ENCODE measurements at places on chromosomes 7 and 10.

DNA sequence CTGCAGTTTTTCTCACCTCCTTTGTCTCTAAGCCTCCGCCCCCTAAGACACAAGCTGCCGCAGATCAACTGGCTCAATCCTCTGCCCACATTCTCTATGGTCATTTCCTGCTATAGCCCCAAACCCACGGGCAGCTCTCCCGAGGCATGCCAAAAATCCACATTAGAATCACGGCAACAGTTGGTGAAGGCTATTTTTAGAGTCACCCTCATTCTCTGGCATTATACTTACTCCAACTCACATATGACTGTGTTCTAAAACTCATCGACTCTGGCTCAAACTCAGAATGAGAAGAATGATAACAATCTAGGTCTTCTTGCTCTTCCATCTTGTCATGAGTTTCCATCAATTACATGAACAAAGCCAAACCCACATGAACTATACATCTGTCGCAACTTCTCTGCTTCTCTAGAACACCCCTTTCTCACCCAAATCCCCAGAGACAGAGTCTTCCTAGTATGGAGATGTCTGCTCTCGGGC is 10.9 kb upstream of the KIAA1549 start:
- no peak for DNase-seq

GRCh38 chr7:105637755-105638154 is 56.5 kb upstream of the EFCAB10 start:
- no peak for DNase-seq

DNA sequence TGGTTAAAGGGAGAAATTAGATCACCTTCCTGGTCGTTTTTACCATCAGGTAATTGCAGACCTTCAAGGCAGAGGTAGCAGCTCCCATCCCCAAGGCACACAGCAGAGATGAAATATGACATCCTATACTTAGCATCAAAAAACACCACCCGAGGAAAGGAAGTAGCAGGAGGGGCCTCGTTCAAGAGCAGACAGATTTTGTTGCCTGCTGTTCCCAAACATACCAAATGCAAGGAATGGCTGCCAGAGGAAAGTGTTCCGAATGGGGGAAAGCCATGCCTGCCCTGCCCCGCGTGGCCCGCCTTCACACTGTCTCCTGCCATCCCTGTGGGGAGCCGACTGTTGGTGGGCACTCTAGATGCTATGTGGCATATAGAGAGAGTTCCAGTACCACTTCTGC is 18.0 kb downstream of the FKBP6 start:
- DNase-seq: no peak

DNA sequence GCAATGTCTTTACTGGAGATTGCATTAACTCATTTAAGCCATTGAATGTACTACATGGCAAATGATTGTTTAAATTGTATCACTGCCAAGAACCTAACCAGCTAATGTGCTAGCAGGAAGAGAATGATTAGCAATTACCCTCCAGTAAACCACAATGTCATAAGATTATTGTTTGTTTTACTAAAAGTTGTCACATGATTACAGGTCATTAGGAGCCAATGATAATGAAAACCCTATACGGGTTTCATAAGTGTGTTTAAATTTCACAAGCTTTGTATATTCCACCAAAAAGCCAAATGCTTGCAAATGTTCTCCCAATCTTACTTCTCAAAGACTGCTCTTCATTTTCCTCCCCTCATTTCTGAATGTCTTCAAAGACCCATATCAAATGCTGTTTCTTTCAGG is 76.5 kb upstream of the PPP1R3C start:
- DNase-seq: peak; percentile 14

DNA sequence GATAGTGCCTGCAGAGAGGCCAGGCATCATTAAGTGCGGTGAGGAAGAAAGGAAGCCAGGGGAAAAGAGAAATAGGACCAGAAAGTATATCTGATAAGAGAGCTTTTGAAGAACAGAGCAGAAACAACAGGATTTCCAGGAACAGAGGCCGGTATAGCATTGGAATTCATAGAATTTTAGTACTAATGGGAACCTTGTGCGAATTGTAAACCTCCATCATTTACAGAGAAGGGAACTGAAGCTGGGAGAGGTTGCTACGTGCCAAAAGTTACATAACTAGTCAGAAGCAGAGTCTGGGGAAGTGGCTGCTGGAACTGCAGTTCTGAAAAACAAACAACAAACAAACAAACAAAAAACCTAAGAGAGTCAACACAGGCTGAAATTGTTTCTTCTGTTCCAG is 5.4 kb upstream of the ZMYND11 start:
- no peak for DNase-seq

GRCh38 chr7:2722591-2722990 is 34.6 kb downstream of the AMZ1 start:
- no peak for DNase-seq

DNA sequence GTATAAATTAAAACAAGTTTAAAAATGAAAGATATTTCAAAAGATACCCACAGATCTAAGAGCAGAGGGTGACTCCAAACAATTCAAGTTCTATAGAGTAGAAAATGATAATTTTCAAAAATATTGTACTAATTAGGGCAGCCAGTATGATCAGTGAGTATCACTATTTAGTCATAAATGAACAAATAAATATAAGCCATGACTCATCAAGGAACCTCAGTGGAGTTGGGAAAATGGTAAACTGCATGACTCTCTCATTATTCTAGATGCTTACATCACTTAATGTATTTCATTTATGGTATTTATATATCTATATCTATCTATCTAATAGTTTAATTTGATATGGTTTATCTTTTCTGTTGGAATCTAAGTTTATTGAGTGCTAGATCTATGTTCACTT is 94.3 kb downstream of the THSD7A start:
- no peak for DNase-seq

- no peak for DNase-seq
These were observed 185.6 kb upstream of the LRGUK start for GRCh38 chr7:133941496-133941895.

DNA sequence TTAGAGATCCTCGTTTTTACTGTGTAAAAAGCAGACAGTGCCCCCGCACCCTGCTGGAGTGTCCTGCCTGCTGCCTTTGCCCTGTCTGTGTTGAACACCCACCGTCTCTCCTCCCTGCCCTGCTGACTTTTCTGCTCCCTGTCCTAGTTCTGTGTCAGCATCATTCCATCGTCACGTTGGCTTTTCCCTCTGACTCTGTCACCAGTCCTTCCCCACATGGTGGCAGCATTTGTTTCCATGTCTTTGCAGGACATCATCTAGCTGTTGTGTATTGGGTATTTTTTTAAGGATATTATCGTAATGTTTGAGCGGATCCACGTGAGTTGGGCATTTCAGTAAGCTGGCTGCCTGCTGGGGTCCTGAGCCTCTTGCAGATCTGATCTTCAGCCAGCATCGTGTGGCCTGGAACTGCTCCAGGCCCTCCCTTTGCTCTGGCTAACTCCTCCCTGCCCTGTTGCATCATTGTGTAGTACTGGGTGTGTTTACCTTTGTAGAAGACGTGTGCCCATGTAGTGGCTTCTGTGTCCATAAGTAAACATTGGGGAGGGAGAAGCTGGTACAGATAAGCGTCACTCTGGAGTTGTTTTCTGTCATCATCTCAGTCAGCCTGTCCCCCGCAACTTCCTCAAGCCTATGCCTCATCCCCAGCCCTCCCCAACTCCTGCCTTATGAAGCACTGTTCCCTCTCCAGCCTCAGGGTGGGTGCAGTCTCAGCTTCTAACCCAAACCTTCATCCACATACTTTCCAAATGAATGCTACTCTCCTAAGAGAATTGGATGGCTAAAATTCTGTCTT is 44.3 kb downstream of the TRRAP start:
- DNase-seq: no peak

DNA sequence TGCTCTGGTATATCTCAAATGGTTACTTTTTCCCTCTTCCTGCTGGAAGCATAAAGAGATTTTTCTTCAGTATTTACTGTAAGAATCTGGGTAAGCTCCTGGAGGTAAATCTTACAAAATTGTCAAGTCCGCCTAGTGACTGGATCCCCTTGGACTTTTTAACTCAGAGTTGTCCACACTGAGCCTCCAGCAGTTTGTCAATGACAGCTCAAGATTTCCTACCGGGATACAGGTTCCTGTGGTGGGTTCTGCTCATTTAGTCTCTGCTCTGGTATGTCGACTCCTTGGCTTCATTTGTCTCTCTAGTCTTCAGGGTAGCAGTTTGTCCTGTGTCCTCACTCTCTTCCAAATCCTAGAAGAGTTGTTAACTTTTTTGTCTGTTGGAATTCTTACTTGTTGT is 27.0 kb downstream of the GPR37 start:
- DNase-seq: no peak

DNA sequence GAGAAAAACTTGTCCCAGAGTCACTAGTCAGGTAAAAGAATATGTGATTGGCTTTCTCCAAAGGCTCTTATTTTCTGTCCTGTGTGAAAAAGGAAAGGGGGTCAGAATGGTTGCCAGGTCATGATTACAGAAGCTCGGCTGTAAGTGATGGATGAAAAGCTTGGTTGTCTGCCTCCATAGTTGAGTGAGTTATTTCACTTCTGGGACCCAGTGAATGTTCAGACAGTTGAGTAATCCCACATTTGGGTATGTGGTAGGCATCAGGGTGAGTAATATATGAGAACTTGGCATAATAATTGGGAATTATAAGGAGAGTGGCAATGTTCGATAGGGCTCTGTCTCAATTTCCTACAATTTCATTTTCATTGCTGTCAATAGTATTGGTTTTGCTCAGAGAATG is 72.5 kb downstream of the BBS9 start:
- DNase-seq: no peak

DNA sequence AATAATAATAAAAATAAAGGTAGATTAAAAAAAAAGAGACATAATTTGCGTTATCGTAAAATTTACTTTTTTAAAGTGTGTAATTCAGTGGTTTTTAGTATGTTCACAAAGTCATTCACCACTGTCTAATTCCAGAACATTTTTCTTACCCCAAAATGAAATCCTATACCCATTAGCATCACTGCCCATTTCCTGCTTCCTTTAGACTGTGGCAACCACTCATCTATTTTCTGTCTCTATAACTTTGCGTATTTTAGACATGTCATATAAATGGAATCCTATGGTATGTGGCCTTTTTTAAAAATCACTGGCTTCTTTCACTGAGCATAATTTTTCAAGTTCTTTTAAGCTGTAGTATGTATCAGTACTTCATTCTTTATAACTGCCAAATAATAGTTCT is 53.6 kb downstream of the KAT6B start:
- no peak for DNase-seq

GRCh38 chr10:89248-89647 is 40.2 kb upstream of the TUBB8 start:
- no peak for DNase-seq

DNA sequence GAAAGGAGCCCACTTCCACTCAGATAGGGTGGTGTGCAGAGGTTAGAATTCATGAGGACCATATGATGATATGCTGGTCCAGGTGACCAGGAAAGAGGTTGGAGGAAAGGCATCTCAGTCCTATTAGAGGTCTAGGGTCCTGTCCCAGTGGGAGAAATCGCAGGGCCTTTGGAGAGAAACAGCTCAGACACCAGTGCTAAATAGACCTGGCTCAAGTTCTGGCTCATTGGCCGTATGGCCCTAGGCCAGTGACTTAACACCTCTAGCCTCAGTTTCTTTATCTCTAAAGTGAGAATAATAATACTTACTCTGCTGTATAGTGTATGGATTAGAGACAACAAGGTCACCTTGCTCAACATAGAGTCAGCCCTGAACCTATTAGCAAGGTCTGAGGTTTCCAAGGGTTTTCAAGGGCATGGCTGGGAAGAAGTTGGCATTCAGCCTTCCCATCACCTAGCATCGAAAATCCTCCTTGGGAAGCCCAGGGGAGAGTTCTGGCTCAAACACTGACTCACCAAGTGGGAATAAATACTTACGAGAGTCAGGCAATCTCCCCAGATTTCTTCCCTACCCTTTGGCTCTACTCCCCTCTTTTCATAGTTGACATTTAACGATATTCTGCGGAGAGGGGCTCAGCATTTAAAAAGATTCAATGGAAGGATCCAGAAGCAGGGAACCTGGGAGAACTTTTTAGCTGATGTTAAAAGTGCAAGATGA is 473.1 kb upstream of the PODXL start:
- peak; percentile 27 for DNase-seq

DNA sequence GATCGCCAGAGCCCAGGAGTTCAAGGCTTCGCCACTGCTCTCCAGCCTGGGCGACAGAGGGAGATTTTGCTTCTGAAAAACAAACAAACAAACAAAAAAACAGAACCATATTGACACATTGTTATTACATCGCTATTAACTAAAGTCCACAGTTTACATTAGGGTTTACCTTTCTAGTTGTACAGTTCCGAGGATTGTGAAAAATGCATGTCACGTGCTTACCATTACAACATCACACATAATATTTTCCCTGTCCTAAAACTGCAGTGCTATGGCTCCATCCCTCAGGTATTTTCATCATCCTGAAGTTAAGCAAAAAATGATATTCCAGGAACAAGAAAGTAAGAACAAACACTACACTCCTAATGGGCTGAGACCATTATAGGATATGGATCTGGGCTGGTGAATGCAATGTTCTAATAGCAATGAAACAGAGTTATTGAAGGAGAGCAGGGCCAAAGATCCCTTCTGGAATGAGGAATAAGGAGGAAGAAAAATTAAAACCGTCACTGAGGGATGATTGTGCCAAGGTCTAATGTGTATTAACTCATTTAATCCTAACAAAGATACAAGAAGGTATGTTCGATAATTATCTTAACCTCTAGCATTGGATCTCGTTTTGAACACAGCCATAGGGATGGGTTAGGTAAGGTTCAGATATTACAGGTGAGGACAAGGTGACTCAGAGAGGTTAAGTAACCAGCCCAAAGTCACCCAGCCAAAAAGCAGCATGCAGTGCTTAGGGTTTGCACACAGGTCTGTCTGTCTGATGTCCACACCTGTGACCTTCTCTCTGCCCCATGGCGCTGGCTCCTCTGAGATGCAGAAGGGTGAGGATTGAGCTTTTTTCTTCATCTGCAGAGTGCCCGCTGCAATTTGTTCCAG is 14.0 kb upstream of the CUX1 start:
- DNase-seq: no peak

DNA sequence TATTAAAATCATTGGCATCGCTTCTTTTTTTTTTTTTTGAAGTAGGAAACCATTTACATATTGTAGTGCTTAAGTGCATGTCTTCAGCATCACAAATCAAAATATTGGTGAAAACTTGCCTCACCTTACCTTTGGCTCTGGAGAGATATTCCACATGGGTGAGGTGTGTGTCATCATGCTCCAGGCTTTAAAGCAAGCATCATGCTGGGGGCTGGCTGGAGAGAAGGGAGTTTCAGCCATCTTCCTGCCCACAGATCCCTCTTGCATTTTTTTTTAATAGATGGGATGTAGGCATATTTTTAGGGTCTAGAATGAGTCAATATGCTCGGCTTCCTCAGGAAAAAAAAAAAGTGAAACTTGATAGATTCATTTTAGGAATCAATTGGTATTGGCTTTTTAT is 2.3 kb upstream of the INSYN2A start:
- no peak for DNase-seq

GRCh38 chr7:5690931-5691473 is 90.5 kb downstream of the RNF216 start:
- DNase-seq: no peak

- DNase-seq: no peak
These were observed 186.2 kb upstream of the FAM3C start for GRCh38 chr7:121582258-121582657.

- no peak for DNase-seq
These were observed 199.8 kb downstream of the RNLS start for GRCh38 chr10:88383276-88383675.
